Fibroblast of skin of left biceps (primary cell): ENCODE measurements at places on chromosomes 12 and 14.

DNA sequence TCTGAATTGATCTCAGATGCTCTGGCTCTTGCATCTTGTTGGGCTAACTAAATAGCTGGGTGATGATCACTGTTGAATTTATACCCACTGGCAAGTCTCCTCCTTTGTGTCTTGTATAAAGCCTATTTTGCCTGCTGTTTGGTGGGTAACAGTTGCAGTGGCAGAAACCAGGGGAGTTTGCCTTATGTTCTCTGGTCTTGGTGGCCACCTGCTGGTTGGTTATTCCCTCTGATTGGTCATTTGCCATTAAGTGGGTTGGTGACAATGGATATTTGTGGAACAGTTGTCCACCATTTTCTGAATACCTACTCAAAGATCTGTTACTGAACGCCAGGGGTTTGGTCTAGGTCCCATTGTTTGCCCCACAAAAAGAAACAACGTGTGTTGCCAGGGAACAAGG lies 52.1 kb downstream of the AVPR1A start:
- DNase-seq, result no peak

GRCh38 chr14:92990456-92991430 lies 67.8 kb downstream of the CHGA start:
- no peak for DNase-seq

DNA sequence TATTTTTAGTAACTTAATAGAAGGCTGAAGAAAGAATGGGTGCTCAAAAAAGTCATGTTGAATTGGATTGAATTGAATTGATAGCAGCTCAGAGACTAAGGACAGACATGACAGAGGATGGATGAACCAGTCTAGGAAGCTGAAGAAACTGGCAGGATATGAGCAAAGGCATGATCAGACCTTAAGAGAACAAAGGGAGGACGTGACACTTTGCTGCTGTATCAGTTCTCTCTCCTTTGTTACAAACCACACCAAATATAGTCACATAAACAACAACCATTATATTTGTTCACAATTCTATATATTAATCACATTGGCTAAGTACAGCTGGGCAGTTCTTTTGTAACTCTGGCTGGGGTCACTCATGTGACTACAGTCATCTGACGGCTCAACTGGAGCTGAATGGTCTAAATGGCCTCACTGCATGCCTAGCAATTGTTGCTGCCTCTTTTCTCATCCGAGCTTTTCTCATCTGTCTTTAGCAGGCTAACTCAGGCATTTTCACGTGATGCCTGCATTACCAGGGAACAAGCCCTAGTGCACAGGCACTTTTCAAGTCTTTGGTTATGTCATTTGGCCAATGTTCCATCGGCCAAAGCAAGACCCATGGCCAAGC lies 355.0 kb downstream of the ETNK1 start:
- DNase-seq, result no peak

DNA sequence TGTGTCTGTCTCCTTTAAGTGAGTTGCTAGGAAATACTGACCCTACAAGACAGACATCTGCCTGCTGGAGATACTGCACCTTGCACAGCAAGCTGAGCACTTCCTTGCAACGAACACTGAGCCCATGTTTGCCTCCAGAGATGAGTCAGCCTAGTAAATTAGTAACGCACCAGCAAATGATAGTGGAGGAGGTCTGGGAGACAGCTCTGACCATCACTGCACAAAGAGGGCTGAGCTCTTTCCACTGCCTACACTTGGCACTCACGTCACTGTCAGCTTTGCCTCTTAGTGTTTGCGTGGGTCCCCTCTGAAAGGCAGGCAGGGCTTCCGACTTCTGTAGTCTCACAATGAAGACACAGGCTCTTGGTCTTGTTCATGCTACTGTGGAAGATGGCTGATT lies 109.0 kb downstream of the APAF1 start:
- no peak for DNase-seq

- no peak for DNase-seq
Observed at GRCh38 chr12:103697971-103698751, 111.1 kb downstream of the STAB2 start.

DNA sequence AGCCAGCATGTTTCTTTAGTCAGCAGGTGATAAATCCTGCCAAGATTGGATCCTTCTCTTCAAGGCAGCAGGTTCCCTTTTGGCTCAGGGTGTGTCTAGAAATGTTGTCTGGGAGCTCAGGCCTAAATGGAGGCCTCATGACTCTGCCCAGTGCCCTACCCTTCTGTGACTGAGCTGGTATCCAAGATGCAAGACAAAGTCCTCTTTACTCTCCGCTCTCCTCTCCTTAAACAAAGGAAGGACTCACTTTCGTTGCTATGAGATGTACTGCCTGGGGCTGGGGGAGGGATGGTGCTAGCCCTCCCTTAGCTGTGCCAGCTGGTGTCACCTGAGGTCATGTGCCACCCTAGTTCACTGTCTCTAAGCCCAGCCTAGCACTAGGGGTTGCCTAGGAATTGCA lies 13.8 kb upstream of the TMPRSS12 start:
- DNase-seq, result no peak

GRCh38 chr14:91873471-91874415 lies 6.4 kb upstream of the TC2N start:
- no peak for DNase-seq

GRCh38 chr14:46861753-46862152 lies 210.2 kb upstream of the RPL10L start:
- no peak for DNase-seq

DNA sequence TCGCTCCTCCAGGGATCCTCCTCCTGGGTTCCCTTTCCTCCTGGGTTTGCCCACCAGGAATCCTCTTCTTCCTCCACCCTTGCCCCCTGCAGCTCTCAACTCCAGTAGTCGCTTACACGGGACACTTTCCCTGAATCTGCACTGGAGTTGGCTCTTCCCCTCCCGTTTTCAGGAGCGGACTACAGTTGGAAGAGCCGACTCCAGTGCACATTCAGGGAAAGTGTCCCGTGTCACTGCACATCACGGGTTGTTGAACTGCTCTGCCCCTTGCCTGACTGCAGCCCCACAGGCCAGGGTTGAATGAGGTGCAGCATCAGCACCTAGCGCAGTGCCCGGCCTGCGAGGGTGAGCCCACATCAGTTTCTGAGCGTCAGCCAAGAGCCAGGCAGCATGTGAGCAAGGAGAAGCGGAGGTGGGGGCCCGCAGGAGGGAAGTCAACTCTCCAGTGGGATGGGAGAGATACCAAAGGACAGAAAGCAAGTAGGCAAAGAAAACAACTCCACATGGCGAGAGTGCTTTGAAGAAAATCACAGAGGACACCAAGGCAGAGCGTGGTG lies 13.1 kb downstream of the RAPGEF3 start:
- no peak for DNase-seq

DNA sequence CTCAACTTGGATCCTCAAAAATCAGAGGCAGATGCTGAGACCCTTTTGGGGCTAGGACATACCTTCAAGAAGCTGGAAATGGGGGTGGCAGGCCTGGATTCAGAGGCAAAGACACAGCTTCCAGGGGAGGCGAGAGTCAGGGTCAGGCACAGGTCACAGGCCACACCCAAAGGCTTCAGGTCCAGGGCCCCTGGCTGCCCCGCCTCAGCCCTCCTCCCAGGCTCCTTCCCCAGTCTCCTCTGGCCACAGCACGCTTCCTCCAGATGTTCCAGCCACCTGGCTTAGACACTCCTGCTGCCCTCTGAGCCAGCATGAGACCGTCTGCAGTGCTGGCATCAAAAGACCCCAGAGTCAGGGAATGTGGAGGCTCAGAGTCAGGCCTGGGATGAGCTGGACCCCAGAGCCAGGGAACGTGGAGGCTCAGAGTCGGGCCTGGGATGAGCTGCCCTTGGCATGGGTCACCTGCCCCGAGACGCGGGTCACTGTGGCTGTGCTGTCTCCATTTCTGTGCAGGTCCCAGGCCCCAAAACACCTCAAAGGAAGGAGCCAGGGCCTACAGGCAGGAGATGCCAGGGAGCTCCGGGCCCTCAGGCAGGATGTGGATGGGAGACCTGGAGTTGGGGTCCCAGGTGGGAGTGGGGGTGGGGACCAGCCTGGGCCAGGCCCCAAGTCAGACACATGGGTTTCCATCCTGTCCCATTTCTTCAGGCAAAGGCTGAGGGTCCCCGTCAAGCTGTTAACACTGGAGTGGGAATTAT lies 58.9 kb downstream of the DIO3 start:
- no peak for DNase-seq

GRCh38 chr14:77125281-77125801 lies 16.2 kb downstream of the ZDHHC22 start:
- DNase-seq, result no peak

DNA sequence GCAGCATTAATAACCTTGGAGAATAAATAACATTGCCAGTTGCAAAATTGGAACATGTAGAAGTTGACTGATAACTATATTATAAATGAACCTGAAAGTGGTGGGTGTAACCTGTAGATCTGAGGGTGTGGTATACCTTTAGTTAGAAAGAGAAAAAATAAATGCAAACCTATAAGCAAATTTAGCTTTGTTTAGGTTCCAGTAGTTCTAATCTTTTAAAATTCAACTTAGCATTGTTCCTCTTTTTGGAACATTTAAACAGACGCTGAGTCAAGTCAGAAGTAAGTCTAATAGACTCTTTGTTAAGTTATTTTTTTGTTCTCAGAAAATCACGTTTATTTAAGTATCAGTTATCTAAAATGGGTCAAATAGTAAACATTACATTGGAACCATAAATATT lies 120.0 kb downstream of the DNAI7 start:
- no peak for DNase-seq

- no peak for DNase-seq
Observed at GRCh38 chr12:43104494-43104893, 447.5 kb downstream of the ADAMTS20 start.
